Right renal pelvis (tissue), 4 donors: ENCODE measurements at places on chromosomes 2 and 18. TPM values are rescaled to one million over a fixed set of nuclear protein-coding genes. Genes with fewer than 3 reads are reported as not detected.

- no peak for DNase-seq
These were observed 136.8 kb downstream of the NEDD4L start for GRCh38 chr18:58180738-58181353.

- no peak for DNase-seq
These were observed 34.1 kb upstream of the KLHL29 start for GRCh38 chr2:23350792-23351355.

- no peak for DNase-seq
These were observed 21.4 kb downstream of the CELF4 start for GRCh38 chr18:37544217-37544616.

- DNase-seq: no peak
These were observed 9.4 kb downstream of the ZNF24 start for GRCh38 chr18:35334821-35335220.

- no peak for DNase-seq
These were observed 17.4 kb downstream of the GPR45 start for GRCh38 chr2:105258835-105259350.

DNA sequence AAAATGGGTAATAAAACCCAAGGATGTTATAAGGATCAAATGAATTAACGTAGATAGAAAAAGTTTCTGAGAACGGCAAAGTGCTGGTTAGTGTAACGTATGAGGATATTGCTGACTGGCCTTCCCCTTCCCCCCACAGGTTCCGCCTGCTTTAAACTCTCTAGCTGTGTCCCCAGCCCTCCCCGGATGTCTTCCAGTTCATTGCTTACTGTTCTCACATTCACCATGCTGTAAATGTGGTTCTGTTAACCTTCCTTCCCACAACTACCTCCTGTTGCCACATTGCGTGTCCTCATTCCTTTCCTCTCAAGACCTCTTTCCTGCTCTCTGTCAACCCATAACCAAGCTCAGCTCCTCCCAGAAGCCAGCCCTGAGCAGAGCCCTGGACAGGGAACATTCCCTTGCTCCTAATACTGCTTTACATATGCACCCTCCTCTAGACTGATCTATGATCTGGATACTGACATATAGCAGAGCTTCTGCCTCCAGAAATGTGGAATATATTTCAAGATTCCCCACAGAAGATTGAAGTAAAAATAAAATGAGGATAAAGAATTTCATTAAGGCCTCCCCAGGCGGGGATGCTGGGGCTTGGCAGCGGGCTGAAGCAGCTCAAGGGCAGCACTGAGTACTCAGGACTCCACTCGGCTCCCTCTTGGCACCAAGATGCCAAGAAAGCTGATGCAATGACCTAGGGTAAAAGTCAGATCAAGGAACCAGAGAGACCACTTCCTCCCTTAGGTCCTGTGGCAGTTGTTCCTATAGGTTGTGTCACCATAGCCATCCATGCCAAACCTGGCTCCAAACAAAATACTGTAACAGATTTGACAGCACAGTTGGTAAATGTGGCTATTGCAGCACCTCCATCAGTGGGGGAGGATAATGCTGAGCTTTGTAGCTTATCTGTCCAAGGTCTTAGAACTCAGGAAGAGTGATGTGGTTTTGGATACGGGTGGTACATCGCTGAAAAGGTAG, 136.4 kb upstream of the PIK3C3 start:
- no peak for DNase-seq

Gene FSHR
- polyA plus RNA-seq: not detected
